ENCODE measurements at places on chromosomes 1 and 21.
A peak's percentile ranks its signal among the peaks of the same experiment; 100 is the strongest.

- DNase-seq, result peak; percentile 48
Measured at GRCh38 chr1:117842408-117843170, 86.8 kb downstream of the GDAP2 start.

DNA sequence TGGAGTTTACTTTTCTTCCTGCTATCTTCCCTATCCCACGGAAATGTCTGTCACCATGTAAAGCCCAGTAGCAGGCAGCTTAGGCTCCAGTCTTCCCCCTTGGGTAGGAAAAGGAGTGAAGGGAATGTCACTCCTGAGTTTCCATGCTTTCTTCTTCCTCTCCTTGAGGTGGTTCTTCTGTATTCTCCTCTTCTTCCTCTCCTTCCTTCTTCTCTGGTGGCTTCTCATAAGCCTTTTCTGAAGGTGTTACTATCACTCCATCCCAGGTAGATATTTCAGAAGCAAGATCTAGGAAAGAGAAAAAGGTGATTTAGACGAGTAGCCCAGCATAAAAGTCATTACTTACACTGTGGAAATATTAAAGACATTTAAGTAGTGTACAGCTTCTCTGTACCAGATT lies 3.8 kb downstream of the SNAPIN start:
- no peak for DNase-seq

GRCh38 chr1:193201021-193201420 lies 14.6 kb upstream of the B3GALT2 start:
- DNase-seq, result no peak

DNA sequence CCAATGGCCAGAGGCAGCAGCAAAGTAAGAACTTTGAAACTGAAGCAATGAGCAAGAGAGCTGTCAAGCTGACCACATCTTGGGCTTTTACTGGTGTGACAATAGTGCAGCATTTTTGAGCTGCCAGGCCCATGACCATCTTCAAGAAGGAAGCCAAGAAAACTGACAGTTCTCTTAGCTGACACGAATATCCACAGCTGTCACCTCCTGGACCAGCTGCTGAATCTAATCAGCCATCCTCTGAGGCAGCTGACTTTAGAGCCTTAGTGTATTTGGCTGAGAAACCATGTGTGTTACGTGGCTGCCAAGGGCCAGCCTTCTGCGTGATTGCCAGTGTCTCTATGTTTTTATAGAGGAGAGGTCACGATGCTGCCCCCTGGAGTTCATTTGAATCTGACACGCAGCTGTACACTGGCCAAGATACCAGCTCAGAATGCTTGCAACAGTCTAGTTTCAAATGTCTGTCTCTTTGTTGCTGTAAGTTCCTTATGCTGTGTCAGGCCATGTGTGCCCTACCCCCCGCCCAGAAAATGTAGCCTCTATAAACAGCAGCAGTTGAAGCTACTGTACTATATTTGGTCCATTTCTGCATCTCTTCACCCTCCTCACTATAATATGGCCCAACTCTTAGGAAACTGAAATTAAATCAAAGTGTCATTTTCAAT lies 39.7 kb downstream of the PALMD start:
- DNase-seq, result peak; percentile 72

- no peak for DNase-seq
Measured at GRCh38 chr1:183831311-183831710, 26.4 kb downstream of the RGL1 start.

GRCh38 chr1:55631509-55631908 lies 416.3 kb upstream of the USP24 start:
- DNase-seq, result no peak

DNA sequence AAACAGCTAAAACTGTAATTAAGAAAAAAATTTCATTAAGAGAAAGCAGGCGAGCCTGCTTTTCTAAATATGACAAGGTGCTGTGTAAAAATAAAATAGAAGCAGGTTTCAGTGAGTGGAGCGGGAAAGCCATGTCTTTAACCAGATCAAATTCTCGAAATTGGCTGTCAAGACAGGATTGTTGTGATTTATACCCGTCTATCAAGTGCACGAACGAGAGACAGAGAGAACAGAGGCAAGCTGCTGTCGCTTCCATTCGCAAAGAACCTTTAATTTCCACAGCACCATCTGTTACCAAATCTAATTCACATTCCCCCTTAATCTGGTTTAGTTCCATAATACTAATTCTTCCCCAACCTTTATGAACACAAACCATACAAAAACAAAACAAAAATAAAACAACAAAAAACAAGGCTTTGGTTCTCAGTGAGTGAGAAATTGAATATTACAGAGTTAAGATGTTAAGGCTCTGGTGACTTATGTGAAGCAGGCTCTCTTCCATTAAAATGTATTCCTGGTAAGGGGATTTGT lies 35.0 kb downstream of the ESRRG start:
- no peak for DNase-seq

- DNase-seq, result no peak
Measured at GRCh38 chr1:53462769-53463501, 3.7 kb downstream of the DMRTB1 start.

GRCh38 chr1:197841883-197842553 lies 60.4 kb upstream of the C1orf53 start:
- no peak for DNase-seq

- peak; percentile 42 for DNase-seq
Measured at GRCh38 chr1:5915587-5916571, 76.3 kb downstream of the NPHP4 start.

- no peak for DNase-seq
Measured at GRCh38 chr1:85599076-85599491, 18.5 kb downstream of the CCN1 start.

DNA sequence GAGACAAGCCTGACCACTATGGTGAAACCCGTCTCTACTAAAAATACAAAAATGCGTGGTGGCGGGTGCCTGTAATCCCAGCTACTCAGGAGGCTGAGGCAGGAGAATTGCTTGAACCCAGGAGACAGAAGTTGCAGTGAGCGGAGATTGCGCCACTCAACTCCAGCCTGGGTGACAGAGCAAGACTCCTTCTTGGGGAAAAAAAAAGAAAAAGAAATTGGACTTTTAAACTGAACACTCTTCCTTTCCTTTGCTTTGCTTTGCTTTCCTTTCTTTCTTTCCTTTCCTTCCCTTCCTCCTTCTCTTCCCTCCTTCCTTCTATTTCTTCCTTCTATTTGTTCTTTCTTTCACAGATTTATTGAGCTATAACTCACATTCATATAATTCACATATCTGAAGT lies 43.3 kb upstream of the PUM1 start:
- no peak for DNase-seq

DNA sequence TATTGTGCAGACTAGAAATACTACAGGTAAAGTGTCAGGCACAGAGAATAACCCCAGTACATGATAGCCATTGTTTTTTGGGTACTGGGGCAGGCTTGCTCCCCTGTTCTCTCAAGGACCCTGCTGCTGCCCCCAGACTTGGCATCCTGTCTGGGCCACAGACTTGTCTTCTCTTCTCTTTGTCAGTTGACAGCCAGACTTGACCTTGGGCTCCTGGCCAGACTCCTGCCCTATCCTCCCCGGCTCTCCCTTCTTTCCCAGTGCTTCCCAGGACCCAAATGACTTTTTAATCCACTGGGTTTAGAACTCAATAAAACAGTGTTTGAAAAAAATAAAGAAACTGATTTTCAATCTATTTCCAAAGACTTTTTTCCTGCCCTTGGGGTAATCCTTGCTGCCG lies 43.2 kb downstream of the ZSCAN20 start:
- no peak for DNase-seq

- no peak for DNase-seq
Measured at GRCh38 chr1:17436380-17437174, 2.9 kb downstream of the RCC2 start.

GRCh38 chr21:37793660-37794059 lies 122.6 kb downstream of the KCNJ6 start:
- no peak for DNase-seq

DNA sequence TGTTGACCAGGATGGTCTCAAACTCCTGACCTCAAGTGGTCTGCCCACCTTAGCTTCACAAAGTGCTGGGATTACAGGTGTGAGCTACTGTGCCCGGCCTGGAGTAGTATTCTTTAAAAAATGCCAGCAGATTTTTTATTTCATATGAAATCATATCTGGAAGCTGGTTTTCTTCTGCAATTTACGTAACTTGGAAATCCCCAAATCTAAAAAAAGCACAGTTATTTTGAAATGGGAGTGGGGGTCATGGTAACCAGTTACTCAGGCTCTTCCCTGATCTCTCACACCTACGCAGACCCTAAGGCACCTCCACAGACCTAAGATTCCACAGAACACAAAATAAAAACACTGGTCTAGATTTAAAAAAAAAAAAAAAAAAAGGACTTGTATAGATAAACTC lies 219.8 kb downstream of the DAB1 start:
- DNase-seq, result no peak

- DNase-seq, result no peak
Measured at GRCh38 chr1:95974586-95974985, 740.6 kb downstream of the RWDD3 start.

GRCh38 chr1:161388639-161389038 lies 21.0 kb upstream of the CFAP126 start:
- DNase-seq, result no peak

- DNase-seq, result no peak
Measured at GRCh38 chr1:93374334-93375106, 28.8 kb downstream of the DR1 start.

GRCh38 chr1:117060441-117061317 lies 553 bp downstream of the TTF2 start:
- DNase-seq, result peak; percentile 62

DNA sequence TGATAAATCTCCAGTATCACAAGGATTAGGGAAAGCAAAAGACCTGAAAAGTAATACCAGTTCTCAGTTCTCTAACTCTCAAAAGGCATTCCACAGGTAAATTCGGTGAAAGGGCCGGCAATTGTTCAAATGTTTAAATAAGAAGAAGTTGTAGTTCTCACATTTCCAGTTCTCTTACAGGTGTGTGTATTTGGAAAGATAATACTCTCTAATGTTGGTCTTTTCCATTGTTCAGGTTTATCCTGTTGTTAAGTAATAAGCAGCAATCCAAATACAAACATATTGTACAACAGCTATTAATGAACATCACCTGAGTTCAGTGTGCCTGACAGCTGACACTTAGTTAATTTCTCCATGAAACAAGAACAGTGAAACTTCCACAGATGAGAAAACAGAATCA lies 13.2 kb upstream of the PRKAB2 start:
- no peak for DNase-seq

GRCh38 chr21:46116189-46116775 lies 18.4 kb downstream of the COL6A2 start:
- no peak for DNase-seq

- DNase-seq, result no peak
Measured at GRCh38 chr1:41533731-41534080, 49.2 kb upstream of the EDN2 start.

DNA sequence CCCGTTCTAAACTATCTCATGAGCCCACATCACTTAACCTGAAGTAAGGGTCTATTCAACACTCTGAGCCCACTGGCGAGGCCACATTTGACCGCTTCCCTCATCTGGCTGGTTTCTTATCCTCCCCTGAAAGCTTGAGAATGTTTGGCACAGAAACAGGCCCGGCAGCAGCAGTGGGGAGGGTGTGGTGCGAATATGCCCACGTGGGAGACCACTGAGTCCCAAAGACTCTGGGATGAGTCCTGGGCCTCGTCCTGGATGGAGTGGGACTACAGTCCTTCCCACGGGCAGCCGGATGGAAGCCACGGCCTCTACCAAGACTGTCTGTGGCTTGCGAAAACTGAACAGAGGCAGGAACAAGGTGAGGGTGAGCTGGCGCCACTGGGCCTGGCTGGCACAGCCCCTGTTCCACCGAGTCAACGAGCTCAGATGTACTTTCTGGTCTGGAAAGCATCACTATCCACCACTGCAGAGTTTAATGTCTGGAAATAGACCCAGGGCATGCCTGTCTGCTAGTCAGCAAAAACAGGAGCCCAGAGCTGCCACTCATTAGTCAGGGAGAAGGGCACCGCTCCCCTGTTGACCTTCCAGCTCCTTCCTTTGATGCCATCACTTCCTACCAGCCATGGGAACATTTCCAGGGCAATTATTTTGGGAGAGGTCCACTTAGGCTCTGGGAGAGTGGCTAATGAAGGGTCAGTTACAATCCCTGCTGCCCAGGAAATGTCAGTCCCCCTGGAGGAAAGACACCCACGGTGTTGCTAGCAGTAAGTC lies 386.6 kb downstream of the MATN1 start:
- no peak for DNase-seq

- DNase-seq, result no peak
Measured at GRCh38 chr1:11352816-11353799, 80.1 kb downstream of the UBIAD1 start.

GRCh38 chr1:236160540-236161127 lies 18.3 kb downstream of the GPR137B start:
- no peak for DNase-seq

GRCh38 chr21:31683029-31683428 lies 23.5 kb downstream of the SOD1 start:
- DNase-seq, result no peak

GRCh38 chr1:54812801-54813484 lies 11.8 kb upstream of the TTC22 start:
- DNase-seq, result no peak

GRCh38 chr1:7149080-7149838 lies 364.0 kb downstream of the CAMTA1 start:
- no peak for DNase-seq

GRCh38 chr1:48552903-48553606 lies 81.1 kb upstream of the SPATA6 start:
- no peak for DNase-seq

GRCh38 chr1:79912813-79913212 lies 906.3 kb upstream of the ADGRL4 start:
- DNase-seq, result no peak

DNA sequence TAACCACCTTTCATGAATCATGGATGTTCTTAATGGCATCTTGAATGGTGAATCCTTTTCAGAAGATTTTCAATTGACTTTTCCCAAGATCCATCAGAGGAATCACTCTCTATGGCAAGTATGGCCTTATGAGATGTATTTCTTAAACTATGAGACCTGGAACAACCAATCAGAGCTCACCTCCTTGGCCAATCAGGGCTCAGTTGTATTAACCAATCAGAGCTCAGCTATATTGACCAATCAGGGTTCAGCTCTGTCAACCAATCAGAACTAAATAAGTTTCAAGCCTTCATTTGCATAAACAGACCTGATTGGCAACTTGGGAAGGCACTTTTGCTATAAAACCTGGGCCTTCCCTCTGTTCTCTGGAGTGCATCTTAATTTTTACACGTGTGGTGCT lies 13.6 kb upstream of the FAM3B start:
- DNase-seq, result no peak

DNA sequence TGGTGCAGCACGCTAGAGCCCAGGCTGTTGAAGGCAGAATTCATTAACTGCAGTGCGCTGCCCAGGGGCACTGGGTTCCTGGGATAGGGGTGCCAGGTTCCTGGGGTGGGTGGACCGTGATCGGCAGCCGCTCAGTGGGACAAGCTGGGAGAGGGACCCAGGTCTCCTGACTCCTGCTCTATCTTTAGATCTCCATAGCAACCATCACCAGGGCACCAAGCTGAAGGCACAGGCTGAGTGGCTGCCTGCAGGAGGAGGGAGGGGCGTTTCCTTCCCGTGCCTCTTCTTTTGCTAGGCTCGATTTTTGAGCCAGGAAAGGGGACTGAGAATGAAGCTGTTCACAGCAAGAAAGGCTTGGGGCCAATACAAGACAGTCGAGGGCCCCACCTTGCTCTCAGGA lies 20.9 kb upstream of the CDCP2 start:
- DNase-seq, result no peak

All from HEK293T (cell line).